ENCODE measurements at places on chromosomes 16 and 17. TPM values are rescaled to one million over a fixed set of nuclear protein-coding genes. Genes with fewer than 3 reads are reported as not detected.

Gene CLDN6
- 26.0 TPM for polyA plus RNA-seq

Gene DBF4B
- polyA plus RNA-seq: 11.6 TPM

Gene RHBDL1
- polyA plus RNA-seq: 2.6 TPM

DNA sequence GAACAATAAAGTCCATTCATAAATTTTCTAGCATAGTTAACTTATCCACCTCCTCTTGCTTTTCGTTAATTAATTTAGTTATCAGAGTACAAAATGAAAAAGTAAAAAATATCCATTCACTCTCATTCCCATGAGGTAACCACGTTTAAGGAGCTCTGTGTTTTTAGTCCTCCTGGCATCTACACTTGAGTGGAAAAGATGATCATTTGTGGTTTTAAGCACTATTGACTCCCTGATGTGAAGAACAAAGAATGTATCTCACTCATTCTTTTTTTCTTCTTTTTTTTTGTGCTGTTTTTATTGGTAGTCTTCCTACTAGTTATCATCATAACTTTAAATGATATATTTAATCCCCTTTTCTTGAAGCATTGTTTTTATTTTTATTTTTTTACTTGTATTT, 26.1 kb downstream of the QPRT start:
- no peaks in the 10 kb centered on the region for H3K4me1 ChIP-seq
- no peak for DNase-seq
- no peak overlapping the region for H3K27ac ChIP-seq
- H3K36me3 ChIP-seq: no peaks in the 10 kb centered on the region
- H3K4me3 ChIP-seq: no peak overlapping the region

DNA sequence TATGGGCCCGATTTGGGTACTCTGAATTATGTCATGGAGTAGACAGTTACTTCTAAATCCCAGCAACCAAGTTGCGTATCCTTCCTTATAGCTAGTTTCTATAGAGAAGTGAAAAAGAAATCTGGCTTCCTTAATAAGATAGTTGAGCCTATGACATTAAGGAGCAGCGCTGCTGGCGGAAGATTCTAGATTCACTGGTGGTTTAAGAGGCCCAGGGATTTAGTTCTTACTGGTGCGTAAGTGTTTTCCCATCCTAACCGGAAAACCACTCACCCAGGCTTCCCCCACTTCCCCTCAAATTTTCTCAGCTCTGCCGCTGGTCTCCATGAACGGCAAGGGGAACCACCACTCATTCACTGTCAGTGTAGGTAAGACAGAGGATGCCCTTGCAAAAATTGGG, 230.4 kb downstream of the CPPED1 start:
- DNase-seq: peak; percentile 3
- no peak overlapping the region for H3K4me3 ChIP-seq
- peaks cover 10% of the 10 kb centered on the region for H3K4me1 ChIP-seq
- H3K27ac ChIP-seq: no peak overlapping the region
- no peaks in the 10 kb centered on the region for H3K36me3 ChIP-seq
- H3K27me3 ChIP-seq: no peaks in the 10 kb centered on the region

DNA sequence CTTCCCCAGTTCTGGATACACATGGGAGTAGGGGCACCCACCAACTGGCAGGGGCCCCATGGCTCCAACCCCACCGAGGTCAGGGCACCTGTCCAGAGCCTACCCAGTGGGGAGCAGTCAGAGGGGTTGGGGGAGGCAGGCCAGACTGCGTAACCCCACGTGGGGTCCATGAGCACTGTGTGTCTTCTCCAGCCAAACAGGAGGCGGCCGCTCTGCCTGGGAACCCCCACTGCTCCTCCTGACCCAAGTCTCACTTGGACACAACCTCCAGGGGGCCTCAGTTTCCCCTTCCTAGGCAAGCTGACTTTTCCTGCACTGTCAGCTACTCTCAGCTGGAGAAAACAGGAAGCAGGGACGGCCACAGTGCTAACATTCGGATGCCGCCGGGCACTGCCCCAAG, 7.5 kb downstream of the ZNF469 start:
- H3K27ac ChIP-seq: no peak overlapping the region
- no peak for DNase-seq
- H3K27me3 ChIP-seq: peaks cover 26% of the 10 kb centered on the region
- no peak overlapping the region for H3K4me3 ChIP-seq
- H3K36me3 ChIP-seq: no peaks in the 10 kb centered on the region
